ENCODE measurements at places on chromosomes 1 and 21. TPM values are rescaled to one million over a fixed set of nuclear protein-coding genes. Genes with fewer than 3 reads are reported as not detected.

- no peak for DNase-seq
These were observed 19.8 kb downstream of the CTNNBIP1 start for GRCh38 chr1:9890224-9890731.

- DNase-seq = no peak
These were observed 146.3 kb downstream of the TSEN15 start for GRCh38 chr1:184197831-184198230.

DNA sequence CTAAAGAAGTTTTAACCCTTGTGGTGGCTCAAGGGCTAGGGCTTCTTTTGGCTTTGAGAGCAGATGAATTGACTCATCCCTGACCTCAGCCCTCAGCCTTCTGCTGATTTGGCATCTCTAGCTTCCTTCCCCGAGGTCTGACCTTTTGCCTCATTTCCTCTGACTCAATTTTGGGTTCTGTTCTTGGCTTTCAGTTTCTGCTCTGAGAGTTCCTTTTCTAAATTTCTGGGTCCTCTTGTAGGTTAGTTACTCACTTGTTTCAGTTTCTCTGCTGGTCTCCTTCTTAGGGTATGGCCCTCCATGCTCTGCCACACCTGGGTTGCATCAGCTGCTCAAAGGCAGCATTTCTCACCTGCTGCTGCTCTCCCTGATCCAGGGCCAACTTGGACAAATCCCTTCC is 19.4 kb downstream of the PDE4B start:
- DNase-seq = peak; percentile 16

DNA sequence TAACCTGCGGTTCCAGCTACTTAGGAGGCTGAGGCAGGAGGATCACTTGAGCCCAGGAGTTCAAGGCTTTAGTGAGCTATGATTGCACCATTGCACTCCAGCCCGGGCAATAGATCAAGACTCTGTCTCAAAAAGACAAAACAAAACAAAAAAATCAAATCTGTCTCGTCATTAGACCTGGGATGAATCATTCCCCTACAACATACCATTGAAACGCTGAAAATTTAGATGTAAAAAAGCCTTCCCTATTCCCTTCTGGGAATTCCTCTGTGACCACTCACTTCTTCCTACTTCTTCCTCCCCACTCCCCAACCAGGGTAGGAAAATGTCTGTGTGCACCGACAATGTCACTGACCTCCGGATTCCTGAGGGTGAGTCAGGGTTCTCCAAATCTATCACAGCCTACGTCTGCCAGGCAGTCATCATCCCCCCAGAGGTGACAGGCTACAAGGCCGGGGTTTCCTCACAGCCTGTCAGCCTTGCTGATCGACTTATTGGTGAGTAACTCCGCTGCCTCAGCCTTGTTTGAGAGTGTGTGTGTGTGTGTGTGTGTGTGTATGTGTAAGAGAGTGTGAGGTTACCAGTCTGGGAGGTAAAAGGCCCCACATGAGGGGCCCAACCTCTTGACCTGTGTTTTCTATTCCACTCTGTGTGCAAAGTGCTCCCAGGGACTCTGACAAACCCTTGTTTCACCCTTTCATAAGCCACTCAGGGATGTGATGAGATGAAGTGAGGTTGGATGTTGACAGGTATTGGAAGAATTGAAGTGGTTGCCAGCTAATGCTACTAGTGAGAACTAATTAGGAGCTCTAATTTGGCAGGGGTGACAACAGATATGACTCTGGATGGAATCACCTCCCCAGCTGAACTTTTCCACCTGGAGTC is 16.3 kb upstream of the SARS1 start:
- DNase-seq = no peak

CSDE1 gene
- 1,344 TPM for total RNA-seq

ACAP3 gene
- total RNA-seq = 34.3 TPM

VSIG8 gene
- not detected for total RNA-seq

Measured in tibial nerve (tissue), 4 donors.